ENCODE measurements at places on chromosomes 16 and 17.

- no peak for DNase-seq
Observed at GRCh38 chr16:87926246-87927194, 9.8 kb downstream of the CA5A start.

DNA sequence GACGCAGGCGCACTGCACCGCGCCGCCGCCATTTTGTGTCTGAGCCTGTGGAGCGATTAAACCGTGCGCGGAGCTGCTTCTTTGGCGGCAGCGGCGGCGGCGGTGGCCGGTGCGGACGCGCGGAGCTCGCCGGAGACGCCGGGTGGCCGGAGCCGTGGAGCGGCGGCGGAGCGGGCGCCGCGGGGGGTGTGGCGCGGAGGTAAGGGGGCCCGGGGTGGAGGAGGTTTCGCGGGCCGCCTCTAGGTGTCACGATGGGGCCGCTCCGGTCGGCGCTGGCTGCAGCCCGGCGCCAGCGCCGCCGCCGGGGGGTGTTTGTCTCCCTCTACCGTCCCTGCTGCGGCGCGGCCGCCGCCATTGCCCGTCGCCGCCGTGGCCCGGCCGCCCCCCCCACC lies at the start of gene CTCF:
Gene CTCF, plus strand, starts transcription at position 1 of the 392 bp plus-strand sequence. CDS start 48,307 bp downstream, outside the sequence.
- no peak for DNase-seq

DNA sequence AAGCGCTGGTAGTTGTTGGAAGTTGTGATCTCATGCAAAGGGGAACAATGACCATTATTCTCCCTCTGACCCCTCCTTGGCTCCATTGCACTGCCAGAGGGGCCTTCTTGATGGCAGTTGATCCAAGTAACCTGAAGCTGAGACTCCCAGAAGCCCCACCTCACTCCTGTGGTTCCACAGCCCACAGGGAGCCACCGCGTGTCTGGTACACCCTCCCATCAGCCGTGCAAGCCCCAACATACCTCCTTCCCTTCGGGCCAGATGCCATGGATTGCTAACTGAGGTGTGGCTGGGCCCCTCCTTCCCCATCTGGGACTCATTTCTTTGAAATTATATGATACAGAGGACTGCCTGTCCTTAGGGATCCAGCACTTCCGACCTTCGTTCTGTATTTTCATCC lies 17.8 kb downstream of the SAP30BP start:
- DNase-seq = no peak

GRCh38 chr16:56841233-56841632 lies 23.8 kb upstream of the SLC12A3 start:
- no peak for DNase-seq

DNA sequence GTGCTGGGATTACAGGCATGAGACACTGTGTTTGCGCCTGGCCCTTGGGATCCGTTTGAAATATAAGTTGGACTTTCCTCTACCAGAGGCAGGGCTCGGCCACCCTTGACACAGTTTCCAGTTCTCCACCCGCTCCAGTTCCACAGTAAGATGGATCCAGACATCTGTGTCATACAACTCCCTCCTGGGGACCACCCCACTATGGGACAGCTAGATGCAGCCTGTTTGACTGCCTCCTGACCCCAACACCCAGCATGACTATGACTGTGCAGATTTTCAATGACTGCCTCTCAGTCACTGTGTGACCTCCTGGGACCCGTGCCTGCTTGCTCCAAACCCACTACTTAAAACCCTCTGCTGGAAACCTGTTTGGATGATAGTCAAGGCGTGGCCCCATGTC lies 166.7 kb downstream of the IRF8 start:
- DNase-seq = no peak

GRCh38 chr17:35890774-35891155 lies 10.6 kb upstream of the CCL5 start:
- DNase-seq = no peak

- no peak for DNase-seq
Observed at GRCh38 chr16:5215901-5216300, 118.3 kb upstream of the EEF2KMT start.

GRCh38 chr17:44071772-44072171 lies 1.2 kb downstream of the G6PC3 start:
- no peak for DNase-seq

DNA sequence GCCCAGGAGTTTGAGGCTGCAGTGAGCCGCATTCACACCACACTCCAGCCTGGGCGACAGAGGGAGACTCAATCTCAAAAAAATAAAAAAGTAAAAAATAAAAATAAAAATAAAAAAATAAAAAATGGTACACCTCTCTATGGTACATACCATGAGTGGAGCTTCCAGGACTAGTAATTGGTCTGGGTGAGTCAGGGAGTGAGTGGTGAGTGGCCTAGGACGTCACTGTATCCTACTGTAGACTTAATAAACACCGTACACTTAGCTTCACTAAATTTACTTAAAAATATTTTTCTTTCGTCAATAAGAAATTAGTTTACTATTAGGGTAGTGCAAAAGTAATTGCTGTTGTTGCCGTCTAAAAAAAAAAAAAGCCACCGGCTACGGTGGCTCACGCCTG lies 9.0 kb downstream of the CDH5 start:
- DNase-seq = no peak

GRCh38 chr17:56756536-56756935 lies 77.2 kb downstream of the C17orf67 start:
- no peak for DNase-seq

All from thoracic aorta (tissue), 2 donors.